Natural killer cell (primary cell): ENCODE measurements at places on chromosomes 16 and 17.

- DNase-seq: no peak
Observed at GRCh38 chr17:72714357-72714966, 378.0 kb downstream of the SLC39A11 start.

DNA sequence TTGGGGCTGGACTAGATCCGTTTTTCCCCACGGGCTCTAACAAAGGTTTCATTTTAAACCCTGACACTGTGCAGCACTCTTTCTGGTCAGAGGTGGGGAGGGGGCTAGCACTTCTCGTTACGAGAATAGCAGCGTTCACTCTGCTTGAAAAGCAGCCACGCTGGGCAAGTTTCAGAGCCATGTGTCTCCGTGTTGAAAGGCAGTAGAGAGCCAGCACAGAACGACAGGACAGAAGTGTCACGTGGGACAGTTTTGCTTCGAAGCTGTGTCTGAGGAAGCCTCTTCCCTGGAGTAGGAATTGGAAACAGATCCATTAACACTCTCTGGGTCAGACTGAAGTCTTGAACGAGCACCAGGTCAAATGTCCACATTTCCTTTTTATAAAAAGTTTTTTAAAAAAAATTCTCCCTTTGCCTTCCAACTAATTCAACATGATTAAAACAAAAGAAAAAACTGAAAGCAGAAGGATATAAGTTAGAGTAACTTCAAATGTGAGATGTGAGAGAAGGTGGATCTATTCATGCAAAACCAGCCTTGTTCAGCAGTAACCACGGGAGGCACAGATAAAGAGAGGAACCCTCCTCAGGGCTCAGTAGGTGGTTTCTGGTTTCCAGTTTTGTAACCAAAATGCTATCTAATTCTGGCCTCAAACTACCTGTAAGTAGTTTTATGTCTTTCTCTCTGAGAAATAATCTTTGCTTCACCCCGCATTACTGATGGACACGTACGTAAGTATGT, 65.0 kb downstream of the SMG6 start:
- DNase-seq: no peak

DNA sequence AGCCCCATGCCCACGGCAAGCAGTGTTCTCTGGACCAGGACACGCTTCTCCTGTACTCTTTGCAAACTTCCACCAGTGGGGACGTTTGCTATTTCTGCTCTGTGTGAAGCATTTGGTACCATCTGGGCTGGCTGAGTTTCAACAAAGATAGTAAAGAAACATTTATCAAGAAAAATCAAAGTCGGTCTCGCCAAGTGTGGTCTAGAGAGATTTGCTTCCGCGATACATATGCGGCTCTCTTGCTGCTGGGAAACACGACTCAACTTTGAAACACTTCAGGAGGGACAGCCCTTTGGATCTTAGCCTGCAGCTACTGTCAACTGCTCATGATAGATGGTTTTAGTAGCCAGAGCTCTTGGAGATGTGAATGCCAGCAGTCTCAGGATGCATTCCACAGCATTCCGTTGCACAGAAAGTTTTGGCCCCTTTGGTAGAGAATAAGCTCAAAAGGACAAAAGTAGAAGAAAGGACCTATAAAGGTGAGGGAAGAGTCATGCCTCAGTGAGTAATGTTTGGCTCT, 168.2 kb upstream of the CACNG3 start:
- DNase-seq: no peak

DNA sequence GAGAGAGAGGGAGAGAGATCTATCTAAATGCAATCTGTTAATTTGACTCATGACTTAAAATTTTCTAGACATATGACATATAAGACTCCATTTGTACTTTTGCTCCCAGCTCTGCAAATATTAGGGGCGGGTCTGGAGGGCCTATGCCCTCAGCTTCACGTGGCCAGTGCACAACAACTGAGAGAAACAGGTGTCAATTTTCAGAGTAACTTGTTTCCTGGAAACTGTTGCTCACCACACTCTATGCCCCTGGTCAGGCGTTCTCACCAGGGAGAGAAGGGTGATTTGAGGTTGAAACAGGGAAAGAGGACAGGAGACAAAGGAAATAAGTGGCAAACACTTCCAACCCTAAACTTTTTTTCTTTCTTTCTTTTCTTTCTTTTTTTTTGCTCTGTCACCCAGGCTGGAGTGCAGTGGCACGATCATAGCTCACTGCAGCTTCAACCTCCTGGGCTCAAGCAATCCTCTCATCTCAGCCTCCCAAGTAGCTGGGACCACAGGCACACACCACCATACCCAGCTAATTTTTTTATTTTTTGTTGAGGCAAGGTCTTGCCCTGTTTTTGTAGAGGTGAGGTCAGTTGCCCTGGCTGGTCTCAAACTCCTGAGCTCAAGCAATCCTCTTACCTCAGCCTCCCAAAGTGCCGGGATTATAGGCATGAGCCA, 270.0 kb downstream of the SLC39A11 start:
- DNase-seq: no peak
